ENCODE measurements at places on chromosomes 11 and 22.

GRCh38 chr22:38314933-38315822, 2.1 kb downstream of the CSNK1E start:
- DNase-seq = no peak

DNA sequence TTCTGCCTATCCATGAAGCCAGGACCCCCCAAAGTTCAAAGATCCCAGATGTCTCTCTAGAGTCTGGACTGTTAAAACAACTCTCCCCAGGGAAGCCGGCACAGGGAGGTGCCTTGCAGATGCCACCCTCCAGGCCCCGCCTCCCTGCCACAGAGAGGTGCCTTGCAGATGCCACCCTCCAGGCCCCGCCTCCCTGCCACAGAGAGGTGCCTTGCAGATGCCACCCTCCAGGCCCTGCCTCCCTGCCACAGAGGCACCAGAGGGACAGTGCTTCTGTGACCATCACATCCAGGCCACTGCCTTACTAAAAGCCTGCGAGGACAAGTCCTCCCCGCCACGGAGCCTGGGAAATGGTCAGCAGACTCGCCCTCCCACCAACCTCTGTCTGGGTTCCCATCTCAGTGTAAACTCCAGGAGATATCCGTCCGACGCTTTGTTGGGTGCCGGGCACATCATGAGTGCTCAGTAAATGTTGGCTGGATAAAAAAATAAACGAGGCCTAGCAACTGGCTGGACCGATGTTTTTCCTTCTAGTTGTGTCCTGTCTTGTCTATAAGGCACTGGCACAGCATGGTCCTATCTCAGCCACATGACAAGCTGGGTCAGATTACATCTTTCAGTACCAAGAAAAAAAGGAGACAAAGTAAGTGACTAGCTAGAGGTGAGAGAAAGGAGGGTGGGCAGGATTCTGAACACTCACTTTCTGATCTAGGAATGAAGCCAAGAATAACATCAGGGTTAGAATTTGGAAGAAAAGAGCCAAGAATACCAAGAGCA, 91.2 kb upstream of the CSNK2A3 start:
- DNase-seq = no peak

- DNase-seq = peak; percentile 87
Measured at GRCh38 chr22:17084554-17085276, at the start of gene IL17RA. Gene IL17RA, plus strand, starts transcription at chr22:17085000. Its CDS starts 92 bp downstream, at chr22:17085092.

DNA sequence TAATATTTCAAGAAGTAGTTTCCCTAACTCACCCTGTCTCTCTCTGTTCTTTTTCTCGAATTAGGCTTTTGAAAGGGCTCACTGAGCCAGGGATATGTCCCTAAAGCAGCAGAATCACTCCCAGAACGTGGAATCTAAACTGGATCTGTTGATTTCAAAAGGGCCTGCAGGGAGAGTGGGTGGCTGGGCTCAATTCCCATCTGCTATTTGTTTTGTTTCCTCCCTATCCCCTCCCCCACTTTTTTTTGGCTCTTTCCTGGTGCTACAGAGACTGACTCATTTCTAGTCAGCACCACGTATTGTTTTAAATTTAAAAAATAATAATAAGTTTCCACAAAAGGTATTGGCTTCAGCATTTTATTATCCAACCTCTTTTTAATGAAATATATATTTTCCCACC, 961.5 kb downstream of the FAM181B start:
- no peak for DNase-seq
